Endothelial cell of umbilical vein (primary cell): ENCODE measurements at places on chromosomes 7 and 10. TPM values are rescaled to one million over a fixed set of nuclear protein-coding genes. Genes with fewer than 3 reads are reported as not detected.

AVPI1 gene
- total RNA-seq: 2.4 and 3.0 TPM in 2 replicates

PCBD1 gene
- 77.5 and 95.7 TPM in 2 replicates for total RNA-seq

CALN1 gene
- not detected in 2 replicates for total RNA-seq

- no peak overlapping the region for H3K4me3 ChIP-seq
- H3K27ac ChIP-seq: no peak overlapping the region
- no peak for DNase-seq
- H3K4me1 ChIP-seq: no peaks in the 10 kb centered on the region
- H3K36me3 ChIP-seq: no peaks in the 10 kb centered on the region
Measured at GRCh38 chr7:142039231-142039630, 43.6 kb downstream of the MGAM start.

- DNase-seq: no peak
- H3K4me3 ChIP-seq: no peak overlapping the region
- no peaks in the 10 kb centered on the region for H3K36me3 ChIP-seq
- H3K27me3 ChIP-seq: no peaks in the 10 kb centered on the region
- H3K4me1 ChIP-seq: peaks cover 10% of the 10 kb centered on the region
- no peak overlapping the region for H3K27ac ChIP-seq
Measured at GRCh38 chr7:102317231-102318059, 30.8 kb downstream of the SH2B2 start.

- H3K27me3 ChIP-seq: peaks cover 18% of the 10 kb centered on the region
- no peak overlapping the region for H3K27ac ChIP-seq
- H3K36me3 ChIP-seq: no peaks in the 10 kb centered on the region
- DNase-seq: no peak
Measured at GRCh38 chr10:132527339-132528063, 10.1 kb upstream of the INPP5A start.
